SIG-M5 (cell line): ENCODE measurements at places on chromosomes 3 and 15.

DNA sequence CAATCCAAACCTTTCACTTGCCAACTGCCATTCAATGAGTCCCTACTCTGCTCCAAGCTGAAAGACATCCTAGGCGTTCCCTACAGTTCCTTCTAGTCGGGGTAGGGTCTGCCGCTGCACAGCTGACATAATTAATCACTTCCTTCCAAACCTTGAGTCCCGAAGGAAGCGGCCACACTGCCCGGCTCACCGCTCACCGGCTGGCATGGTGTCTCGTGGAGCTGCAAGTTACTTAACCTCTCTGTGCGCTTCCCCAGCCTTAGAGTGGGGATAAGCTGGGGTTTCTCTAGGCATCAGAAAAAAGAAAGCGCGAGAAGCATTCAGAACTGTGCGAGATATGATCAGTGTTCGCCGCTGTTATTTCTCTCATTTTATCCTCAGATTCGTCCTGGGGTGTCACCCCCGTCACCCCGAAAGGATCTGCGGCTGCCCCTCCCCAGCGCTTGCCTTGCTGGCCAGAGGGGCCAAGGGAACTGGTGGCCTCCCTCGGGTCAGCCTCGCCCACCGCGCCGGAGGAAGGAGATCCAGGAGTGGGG, 748 bp downstream of the MRPS25 start:
- DNase-seq = no peak

DNA sequence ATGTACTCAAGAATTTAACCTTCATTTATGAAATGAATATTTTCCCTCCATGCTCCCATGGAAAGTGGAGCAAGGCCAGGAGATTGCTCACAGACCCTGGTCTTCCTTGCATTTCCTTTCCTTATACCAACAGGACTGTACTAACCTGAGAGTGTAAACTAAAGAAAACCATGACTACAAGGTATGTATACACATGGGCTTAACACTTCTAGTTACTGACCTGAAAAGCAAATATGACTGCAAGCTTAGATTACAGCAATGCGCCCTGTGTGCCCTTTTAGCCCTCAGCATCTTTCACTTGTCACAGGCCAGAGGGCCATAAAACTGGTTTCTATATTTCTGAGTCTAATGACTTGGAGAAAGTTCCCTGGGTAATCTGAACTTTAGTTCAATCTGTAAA, 52.1 kb downstream of the NEK10 start:
- no peak for DNase-seq

GRCh38 chr3:124845406-124845805, 41.8 kb downstream of the ITGB5 start:
- DNase-seq = no peak

DNA sequence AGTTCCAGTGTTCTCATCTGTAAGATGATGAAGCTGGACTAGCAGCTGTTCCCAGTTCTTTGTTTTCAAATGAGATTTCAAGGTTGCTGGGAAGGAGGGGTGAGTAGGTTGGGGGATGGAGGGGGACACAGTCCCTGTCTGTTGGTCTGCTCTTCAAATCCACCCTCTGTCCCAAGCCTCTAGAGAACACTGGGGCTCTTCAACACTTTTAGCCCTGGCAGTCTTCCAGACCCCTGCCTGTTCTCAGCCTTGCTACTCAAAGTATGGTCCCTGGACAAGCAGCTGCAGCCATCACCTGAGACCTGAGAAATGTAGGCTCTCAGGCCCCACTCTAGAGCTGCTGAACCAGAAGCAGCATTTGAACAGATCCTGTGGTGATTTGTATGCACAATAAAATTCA, 41.3 kb downstream of the NEK11 start:
- no peak for DNase-seq

DNA sequence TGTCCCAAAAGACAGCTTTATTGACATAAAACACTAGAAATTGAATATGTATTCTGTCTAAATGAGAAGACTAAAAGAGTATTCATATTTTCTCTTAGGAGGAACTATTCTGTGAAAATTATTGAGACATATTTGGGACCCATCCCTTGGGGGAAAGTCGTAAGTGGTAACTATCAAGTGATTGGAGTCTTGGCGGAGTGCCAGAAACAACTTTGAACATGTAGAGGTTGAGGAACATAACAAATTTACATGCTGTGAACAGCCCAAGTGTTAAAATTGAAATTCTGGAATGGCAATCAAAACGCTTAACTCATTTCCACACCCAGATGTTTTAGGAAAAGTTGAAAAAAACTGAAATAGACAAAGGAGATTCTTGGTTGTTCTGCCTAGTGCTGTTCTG, 1034.6 kb downstream of the NSUN3 start:
- DNase-seq = no peak

GRCh38 chr3:67018789-67019526, 20.9 kb downstream of the KBTBD8 start:
- DNase-seq = no peak

DNA sequence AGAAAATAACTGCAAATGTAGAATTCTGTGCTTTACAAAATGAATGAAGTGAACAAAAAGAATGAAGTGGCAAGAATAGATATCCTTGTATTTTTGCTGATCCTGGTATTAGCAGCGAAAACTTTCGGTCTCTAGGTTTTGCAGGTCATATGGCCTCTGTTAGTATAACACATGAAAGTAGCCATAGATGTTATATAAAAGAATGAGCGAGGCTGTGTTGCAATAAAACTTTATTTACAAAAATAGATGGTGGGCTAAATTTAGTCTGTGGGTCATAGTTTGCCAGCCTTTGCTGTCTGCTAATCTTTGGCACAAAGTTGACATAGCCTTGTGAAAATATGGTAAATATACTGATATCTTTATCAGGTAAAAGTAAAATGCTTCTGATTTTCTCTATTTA, 35.2 kb downstream of the SEC22A start:
- DNase-seq = no peak

DNA sequence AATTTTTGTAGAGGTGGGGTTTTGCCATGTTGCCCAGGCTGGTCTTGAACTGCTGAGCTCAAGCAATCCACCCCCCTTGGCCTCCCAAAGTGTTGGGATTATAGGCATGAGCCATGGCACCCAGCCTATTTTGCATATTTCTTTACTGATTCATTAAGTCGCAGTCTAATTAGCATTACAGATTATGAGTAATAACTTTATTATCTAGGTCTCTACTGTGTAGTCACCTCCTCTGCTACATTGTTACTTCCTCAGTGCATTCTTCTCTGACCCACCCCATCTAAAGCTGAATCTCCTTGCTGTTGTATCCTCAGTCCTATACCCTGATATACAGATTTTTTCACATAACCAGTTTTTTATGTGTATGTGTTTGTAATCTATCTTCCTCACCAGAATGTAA, 61.7 kb downstream of the TFDP2 start:
- DNase-seq = no peak

DNA sequence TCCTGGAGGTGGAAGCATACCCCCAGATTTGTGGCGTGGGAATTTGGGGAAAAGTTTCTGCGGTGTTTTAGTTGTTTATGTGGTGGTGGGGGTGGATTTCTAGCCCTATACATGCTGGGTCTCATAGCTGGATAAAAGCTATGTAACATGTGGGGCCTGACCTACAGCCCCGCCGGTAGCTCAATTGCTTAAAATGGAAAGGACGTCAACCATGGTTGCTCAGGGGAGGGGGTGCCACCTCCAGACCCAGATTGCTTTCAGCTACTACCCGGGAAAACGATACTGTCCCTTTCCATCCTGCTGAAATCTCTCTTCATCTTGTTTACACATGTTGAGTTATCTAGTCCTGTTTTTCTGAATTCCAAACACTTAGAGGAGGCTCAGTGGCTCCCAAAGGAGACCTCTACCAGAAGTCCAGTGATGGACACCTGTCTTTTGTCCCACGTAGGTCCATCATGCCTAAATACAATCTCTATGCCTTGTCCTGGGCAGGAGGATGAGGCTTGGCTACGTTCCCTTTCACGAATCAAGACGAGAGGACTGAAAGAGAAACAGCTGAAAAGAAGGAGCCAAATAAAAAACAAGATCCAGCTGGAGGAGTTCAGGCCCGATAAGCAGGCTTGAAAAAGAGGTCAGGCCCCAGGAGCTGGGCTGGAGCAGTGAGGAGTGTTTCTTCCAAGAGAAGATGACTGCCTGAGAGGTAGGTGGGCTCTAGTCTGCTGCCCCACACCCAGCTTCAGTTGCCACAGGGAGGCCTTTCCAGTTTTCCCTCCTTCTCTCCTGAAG, 72.1 kb upstream of the TPRG1 start:
- no peak for DNase-seq

DNA sequence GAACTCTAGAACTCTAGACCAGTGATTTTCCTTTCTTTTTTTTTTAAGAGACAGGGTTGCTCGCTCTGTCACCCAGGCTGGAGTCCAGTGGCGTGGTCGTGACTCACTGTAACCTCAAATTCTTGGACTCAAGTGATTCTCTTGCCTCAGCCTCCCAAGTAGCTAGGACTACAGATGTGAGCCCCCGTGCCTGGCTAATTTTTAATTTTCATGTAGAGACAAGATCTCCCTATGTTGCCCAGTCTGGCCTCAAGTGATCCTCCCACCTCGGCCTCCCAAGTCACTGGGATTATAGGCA, 359.6 kb downstream of the SHQ1 start:
- DNase-seq = no peak

DNA sequence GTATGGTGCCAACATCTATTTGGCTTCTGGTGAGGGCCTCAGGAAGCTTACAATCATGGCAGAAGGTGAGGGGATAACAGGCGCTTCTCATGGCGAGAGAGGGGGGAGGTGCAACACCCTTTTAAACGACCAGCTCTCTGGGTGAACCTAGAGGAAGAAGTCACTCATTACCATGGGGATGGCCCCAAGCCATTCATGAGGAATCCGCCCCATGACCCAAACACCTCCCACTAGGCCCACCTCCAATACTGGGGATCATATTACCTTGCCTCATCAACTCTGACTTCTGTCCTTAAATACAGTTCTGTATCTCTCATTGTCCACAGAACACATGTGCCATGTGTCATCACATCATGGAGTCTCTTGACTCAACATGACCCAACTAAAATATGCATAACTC, 37.5 kb upstream of the CLRN1 start:
- no peak for DNase-seq

- DNase-seq = no peak
These were observed 570.2 kb downstream of the NTRK3 start for GRCh38 chr15:87686339-87686738.

- no peak for DNase-seq
These were observed 634 bp downstream of the MINDY2 start for GRCh38 chr15:58771621-58772250.

DNA sequence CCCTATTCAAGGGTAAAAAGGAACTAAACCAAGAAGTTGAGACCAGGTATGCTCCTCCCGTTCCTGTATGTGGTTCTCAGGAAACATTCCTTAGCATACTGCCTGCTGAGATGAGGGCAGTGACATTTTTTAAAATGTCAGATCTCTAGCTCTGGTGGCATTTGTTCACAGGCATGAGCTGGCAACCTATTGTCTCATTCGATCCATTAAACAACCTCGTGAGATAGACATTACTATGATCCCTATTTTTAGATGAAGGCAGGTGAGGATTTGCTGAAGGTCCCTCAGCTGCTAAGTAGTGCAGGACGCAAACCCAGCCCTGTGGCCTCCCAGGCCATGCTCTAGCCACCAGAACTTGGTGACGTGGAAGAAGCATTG, 74.9 kb downstream of the SIDT1 start:
- no peak for DNase-seq

GRCh38 chr3:106423321-106424225, 554.8 kb upstream of the CBLB start:
- no peak for DNase-seq
